ENCODE measurements at places on chromosomes 6 and 20.
A peak's percentile ranks its signal among the peaks of the same experiment; 100 is the strongest.

DNA sequence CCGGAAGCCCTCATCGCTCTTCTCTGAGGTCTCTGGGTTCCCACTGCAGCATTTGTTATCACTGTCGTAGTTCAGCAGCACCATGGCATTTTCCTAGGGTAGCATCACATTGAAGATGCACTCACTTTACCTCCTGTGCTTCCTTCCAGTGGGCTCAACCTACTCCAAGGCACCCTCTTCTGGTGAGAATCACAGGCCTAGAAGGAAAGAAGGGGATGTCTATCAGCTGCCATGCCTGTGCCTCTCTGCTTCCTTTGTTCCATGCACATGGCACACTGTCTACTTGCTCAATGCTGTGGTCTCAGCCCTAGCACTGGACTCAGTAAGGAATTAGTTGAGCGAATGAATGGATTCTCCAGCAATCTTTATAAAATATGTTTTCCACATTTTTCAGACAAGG, 22.6 kb downstream of the CST4 start:
- DNase-seq, result no peak

DNA sequence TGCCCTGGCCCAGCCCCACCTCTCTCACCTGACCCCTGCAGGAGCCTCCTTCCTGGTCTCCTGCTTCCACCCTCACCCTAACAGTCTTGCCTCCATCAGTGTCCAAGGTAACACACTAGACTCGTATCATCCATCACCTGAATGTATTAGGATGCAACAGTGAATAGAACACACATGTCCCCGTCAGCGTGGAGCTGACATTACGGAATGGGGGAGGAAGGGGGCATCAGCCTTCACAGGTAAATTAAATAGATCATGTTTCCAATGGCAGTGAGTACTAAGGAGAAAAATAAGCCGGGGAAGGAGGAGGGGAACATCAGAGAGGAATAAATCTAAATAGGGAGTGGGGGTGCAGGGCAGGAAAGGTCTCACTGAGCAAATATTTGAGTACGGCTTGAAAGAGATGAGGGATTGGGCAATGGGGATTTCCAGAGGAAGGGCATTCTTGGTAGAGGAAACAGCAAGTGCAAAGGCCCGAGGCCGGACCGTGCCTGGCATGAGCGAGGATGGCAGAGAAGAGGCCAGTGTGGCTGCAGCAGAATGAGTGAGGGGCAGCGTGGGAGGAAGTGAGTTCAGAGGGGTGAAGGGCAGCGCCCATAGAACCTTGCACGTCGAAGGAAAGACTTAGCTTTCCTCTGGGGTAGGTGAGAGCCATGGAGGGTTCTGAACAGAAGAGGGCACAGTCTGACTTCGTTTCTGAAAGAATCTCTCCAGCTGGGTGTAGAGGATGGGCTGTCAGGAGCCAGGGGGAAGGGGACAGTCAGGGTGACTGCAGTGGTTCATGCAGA, 110.1 kb upstream of the PTPN1 start:
- no peak for DNase-seq

- DNase-seq, result no peak
Observed at GRCh38 chr6:139779988-139780774, 405.7 kb upstream of the CITED2 start.

GRCh38 chr6:21608601-21609000, 15.1 kb downstream of the SOX4 start:
- DNase-seq, result no peak

DNA sequence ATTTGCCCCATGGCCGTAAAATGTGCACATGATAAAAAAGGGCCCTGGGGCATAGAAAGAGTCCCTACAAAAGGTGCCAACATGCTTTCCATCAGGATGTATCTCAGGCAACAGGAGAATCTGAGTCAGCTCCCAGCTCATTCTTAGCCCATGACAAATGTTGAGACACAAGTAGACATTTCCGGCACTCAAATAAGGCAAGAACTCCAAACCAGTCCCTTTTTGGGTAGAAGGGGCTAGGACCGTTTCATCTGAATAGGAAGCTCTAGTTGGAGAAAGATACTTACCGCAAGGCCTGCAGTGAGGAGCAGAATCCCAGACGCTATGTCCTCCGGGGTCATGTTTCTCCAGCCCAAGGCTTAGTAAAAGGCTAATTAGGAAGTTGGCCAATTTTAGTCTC, 261.0 kb upstream of the RIN2 start:
- no peak for DNase-seq

GRCh38 chr20:9615766-9616454, 101.5 kb downstream of the LAMP5 start:
- no peak for DNase-seq

DNA sequence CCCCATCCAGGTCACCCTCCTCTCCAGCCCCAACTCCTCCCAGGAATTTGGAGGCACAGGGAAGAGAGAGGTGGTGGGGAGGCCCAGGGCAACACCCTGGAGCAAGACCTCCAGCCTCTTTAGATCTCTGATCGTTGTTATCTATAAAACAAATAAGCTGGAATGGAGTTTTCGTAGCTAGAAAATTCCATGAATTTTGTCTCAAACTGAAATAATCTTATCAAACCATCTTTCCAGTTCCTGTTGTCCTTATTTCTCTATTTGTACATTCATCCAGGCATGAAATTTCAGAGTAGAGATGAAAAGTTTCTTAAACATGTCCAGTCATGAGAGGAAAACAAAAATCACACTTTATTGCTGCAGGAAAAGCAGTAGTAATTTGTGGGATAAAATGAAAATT, 6.2 kb upstream of the SLC4A11 start:
- DNase-seq, result no peak

DNA sequence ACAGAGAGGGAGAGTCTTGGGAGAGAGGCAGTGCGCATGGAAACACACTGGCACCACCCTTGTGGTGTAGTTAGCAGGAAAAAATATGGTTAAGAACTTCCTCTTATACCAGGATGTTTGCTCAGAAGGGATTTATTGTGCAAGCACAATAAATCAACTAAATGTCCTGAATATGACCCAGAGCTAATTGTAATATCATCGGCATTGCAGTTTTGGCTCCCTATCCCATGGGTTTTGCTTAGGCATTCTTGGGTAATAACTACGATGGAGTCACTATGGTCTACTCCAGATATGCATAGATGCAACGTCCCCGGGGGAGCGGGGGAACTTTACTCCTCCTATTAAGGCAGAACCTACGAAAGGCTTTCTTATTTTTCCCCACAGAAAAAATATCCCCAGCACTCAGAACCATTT, 751.6 kb downstream of the EYS start:
- no peak for DNase-seq

GRCh38 chr6:28802417-28803336, 121.1 kb downstream of the TRIM27 start:
- no peak for DNase-seq

GRCh38 chr6:108580646-108581045, 19.9 kb downstream of the FOXO3 start:
- DNase-seq, result no peak

- peak; percentile 64 for DNase-seq
Observed at GRCh38 chr6:72411872-72412708, 209.8 kb upstream of the KCNQ5 start.

- DNase-seq, result peak; percentile 92
Observed at GRCh38 chr6:142692942-142693341, 252.0 kb downstream of the HIVEP2 start.

DNA sequence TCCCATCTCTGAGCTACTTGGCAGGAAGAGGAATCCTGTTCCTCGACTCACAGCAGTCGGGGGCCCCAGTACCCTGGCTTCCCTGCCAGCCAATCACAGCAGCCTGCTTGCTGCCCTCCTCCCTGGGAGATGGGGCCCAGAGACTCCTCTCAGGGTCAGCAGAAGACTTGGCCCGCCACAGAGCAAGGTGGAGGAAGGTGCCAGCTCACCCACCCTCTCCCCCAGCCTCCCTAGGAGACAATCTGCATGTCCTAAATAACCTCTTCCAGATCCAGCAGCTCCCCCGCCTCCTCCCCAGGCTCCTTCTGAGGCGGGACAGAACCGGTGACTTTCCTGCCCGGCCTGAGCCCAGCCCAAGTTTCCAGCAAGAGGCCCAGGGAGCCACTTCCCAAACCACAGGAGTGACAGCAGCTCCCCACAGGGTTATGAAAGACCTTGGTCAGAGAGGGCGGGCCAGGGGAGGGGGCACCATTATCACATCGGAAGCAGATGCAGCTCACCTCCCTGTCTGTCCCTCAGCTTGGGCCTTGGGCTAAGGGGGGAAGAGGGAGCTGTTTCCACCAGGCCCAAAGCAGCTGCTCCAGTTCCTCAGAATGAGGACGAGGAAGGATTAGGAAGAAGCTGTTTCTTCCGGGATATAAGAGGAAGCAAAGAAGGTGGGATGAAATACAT, 2.3 kb downstream of the CCND3 start:
- DNase-seq, result no peak

DNA sequence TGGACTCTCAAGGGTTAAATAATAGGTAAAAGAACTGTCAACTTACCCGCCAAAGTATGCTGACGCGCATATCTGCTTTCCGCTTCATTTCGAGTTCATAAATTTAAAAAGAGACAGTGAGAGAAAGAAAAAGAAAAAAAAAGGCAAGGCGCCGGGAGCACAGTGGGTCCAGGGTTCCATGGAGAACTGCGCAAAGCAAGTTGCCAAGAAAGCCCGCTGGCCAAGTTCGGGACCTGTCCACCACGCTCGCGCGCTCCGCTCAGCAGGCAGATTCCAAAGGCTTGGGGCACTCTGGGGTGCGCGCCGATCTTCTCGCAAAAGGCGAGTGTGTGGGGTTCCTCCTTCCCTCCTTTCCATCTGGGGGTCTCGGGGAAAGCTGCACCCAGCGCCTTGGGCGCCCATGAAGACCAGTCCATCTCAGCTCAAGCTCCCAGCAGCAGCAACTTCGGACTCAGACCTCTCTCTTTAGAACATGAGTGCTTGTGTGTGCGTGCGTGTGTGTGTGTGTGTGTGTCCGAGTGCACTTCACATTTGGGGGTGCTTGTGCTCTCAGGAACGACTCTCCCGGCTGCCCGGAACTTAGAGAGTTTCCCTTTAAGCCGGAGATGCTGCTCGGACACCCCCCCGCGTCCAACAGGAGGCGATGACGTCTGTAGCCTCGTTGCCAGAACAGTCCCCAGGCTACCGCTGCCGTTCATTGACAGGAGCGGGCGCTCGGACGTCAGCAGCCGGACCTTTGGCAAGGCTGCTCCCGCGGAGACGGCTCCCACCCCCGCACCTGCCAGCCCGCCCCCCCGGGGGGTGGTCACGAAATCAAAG, 180.0 kb downstream of the TBXT start:
- peak; percentile 87 for DNase-seq

DNA sequence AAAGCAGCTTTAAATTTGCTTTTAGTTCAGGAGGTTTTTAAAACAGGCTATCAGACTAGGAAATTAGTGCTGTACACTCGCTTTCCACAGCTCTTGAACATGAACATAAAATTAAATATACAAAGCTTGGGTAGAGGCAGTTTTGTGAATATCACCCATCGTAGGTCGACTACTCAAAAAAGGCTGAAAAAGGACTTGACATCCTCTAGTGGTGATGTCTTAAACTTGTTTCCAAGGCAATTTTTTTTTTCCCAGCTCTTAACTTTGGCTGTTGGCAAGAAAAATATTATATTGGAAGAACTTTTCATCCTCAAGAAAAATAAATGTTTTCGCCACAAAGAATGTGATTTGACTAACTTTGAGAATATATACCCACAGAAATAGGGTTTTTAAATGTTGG, 2.9 kb downstream of the MAP7 start:
- peak; percentile 34 for DNase-seq

DNA sequence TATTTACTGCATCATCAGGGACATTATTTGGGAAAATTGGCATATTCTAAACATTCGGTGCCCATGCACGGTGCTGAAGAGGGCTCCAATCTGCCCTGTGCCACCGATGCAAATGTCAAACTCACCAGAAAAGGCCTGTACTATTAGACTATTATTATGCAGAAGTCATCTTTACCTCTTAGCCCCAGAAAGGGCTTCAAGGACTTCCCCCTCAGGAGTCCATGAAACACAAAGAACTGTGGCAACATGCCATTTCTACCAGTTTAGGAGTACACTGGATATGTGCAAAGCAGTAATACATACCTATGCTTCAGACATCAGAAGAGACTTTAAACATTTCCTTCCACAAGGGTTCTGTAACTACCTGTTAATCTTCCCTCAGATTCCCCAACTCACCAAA, 8.6 kb downstream of the DIDO1 start:
- DNase-seq, result no peak

DNA sequence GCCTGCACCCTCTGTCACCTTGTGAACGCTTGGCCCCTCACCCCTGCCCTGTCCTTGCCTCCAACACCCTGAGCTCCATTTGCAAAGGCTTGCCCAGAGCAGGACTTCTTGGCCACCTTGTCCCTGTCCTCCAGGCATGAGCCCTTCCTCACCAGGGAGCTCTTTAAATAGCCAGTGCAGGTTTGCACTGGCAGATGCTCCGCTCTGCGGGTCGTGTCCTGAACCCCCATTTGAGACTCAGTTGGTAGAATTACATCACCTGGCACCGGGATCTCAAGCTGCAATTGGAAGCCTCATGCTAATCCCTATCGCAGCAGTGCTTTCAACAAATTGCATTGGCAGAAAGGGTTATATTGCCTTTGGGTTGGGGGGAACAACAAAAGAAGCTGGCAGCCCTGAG, 85.9 kb downstream of the TRMT6 start:
- no peak for DNase-seq

DNA sequence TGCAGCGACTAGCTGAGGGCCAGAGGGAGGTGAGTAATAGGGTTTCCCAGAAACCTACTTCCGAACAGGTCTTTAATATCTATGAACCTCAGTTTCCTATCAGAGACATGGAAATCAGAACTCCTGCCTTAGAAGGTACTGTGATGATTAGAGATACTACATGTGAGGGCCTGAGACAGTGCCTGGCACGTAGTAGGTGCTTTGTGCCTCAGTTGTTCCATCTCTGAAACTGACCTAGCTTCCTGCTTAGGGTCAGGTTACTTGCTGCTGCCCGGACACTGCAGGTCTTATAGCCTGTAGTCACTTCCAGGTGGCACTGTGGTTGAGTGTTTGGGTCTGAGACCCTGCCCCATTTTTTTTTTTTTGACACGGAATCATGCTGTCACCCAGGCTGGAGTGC, 20.9 kb downstream of the RAB44 start:
- no peak for DNase-seq

GRCh38 chr20:9705722-9706476, 133.0 kb downstream of the PAK5 start:
- no peak for DNase-seq

GRCh38 chr6:158048589-158048988, 66.9 kb downstream of the SYNJ2 start:
- DNase-seq, result no peak

DNA sequence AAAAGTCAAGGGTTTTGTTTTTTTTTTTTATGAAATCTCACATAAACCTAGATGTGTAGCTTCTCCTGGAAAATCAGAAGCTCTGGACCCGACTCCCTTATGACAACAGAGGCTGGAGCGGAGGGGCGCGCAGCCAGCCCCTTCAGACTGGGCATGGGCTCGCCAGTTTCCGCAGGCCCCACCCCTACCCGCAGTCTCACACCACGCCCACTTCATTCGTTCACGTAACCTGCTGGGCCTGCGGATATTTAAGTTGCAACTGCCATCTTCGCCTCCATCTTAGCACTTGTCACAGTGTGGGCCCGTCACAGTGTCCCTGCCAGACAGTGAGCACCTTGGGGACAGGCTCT, 111.7 kb upstream of the PTPN1 start:
- DNase-seq, result no peak

Measured in astrocyte of the cerebellum (primary cell).